ENCODE measurements at places on chromosomes 2 and 18. TPM values are rescaled to one million over a fixed set of nuclear protein-coding genes. Genes with fewer than 3 reads are reported as not detected.

Gene HOXD11
- total RNA-seq = not detected

Gene HOXD13
- not detected for total RNA-seq

Gene SKA1
- 0.70 TPM for total RNA-seq

Gene TM4SF20
- total RNA-seq = not detected

GRCh38 chr2:229230256-229230655 lies 40.8 kb downstream of the PID1 start:
- H3K27me3 ChIP-seq = no peaks in the 10 kb centered on the region
- no peak for DNase-seq
- no peak overlapping the region for H3K27ac ChIP-seq

Gene LINC00305
- total RNA-seq = not detected

Gene UGT1A8
- total RNA-seq = not detected

Gene RHOB
- total RNA-seq = 12.8 TPM

Gene RAD51AP2
- not detected for total RNA-seq

DNA sequence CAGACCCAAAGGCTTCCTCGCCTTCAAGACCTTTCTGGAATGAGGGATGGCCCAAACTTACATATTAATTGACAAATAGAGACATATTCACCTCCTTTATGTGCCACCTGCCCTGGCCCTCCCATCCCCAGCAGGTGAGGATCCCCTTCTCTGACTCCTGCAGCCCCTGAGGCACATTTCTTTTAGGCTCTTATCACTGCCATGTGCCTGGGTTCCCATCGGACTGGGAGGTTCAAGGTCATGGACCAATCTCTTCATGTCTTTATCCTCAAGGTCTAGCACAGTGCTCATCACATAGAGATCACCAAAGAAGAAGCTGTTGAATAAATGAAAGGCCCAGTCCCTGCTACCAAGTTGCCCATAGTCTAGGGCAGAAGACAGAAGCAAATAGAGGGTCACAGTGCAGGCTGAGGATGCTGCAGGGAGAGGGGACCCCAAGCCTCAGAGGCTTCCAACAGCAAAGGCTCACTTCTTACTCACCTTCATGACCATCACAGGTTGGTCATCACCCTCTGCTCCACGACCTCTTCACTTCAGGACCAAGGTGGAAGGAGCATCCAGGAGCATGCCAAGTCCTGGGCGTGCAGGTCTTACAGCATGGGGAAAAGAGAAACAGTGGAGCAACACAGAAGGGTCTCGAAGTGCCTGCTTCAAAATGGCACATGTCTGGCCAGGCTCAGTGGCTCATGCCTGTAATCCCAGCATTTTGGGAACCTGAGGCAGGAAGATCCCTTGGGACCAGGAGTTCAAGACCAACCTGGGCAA lies 193.9 kb downstream of the SMAD2 start:
- H3K4me1 ChIP-seq = no peaks in the 10 kb centered on the region
- H3K27me3 ChIP-seq = peaks cover 29% of the 10 kb centered on the region
- no peak overlapping the region for H3K27ac ChIP-seq
- no peak overlapping the region for H3K4me3 ChIP-seq

GRCh38 chr2:68088940-68089339 lies 26.1 kb upstream of the C1D start:
- no peaks in the 10 kb centered on the region for H3K36me3 ChIP-seq
- no peaks in the 10 kb centered on the region for H3K4me1 ChIP-seq
- H3K27ac ChIP-seq = no peak overlapping the region
- H3K4me3 ChIP-seq = no peak overlapping the region

DNA sequence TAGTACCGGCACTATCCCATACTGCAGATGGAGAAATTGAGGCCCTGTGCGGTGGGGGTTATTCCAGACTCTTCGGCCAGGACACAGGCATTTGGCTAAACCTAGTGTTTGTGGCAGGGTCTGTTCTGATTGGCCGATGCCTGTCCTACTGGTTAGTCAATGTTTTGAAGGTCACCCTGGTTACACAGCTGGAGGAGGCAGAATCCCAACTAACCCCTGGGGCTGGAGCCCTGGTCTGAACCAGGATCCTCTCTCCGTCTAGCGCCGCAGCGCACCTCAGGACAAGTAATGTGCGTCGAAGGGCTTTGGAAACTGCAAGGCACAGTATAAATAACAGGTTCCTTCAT lies 19.4 kb downstream of the TEX44 start:
- no peak for DNase-seq
- no peak overlapping the region for H3K4me3 ChIP-seq
- H3K27ac ChIP-seq = no peak overlapping the region
- H3K4me1 ChIP-seq = peaks cover 9% of the 10 kb centered on the region
- no peaks in the 10 kb centered on the region for H3K27me3 ChIP-seq
- no peaks in the 10 kb centered on the region for H3K36me3 ChIP-seq

Data from T-cell (primary cell).